Fibroblast of skin of left biceps (primary cell): ENCODE measurements at places on chromosomes 6 and 20.
A peak's percentile ranks its signal among the peaks of the same experiment; 100 is the strongest.

DNA sequence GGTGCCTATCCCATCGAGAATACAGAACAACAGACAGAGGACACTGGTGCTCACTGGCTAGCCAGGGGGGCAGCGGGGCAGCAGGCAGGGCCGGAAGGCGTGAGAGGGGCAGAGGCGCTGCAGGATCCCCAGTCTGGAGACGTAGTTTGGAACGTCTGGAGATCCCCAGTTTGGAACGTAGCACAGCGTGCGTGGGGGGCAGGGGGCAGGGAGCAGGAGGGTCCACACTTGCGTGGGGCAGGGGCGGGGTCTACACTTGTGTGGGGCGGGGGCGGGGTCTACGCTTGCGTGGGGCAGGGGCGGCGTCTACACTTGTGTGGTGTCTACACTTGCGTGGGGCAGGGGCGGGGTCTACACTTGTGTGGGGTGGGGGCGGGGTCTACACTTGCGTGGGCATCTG, 107.2 kb downstream of the DACT2 start:
- DNase-seq, result no peak

GRCh38 chr6:11366183-11366933, 133.9 kb upstream of the NEDD9 start:
- no peak for DNase-seq

DNA sequence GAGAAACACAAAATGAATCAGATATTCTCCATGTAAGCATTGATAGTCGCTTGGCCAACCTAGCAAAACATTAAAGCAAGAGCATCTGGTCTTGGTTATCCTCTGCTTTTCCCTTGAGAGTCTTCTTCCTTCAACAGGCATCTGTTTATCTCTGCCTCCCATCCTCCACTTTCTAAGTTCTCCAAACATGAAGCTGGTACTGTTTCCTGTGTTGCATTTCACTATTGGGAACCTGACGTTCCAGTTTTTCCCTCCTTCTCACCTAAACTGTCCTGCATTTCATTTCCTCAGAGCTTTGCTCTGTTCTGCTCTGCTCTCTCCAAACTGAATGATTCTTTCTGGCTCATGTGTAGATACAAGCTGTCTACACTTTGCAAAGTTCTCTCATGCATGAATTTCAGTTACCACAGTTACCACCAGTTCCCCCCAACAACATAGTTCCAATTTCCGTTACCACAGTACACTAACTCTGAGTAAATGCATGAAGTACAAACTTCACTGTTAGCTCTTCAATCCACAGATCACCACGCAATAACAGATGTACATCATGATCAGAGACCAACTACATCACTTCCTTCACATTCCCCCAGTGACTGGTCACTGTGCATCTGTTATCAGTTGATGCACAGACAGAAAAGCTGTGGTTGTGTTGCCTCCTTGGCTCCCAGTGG, 86.7 kb upstream of the F13A1 start:
- DNase-seq, result peak; percentile 35

GRCh38 chr6:43465948-43466347, 10.6 kb upstream of the DLK2 start:
- no peak for DNase-seq

GRCh38 chr20:49568278-49569151, 578 bp upstream of the PTGIS start:
- DNase-seq, result no peak

DNA sequence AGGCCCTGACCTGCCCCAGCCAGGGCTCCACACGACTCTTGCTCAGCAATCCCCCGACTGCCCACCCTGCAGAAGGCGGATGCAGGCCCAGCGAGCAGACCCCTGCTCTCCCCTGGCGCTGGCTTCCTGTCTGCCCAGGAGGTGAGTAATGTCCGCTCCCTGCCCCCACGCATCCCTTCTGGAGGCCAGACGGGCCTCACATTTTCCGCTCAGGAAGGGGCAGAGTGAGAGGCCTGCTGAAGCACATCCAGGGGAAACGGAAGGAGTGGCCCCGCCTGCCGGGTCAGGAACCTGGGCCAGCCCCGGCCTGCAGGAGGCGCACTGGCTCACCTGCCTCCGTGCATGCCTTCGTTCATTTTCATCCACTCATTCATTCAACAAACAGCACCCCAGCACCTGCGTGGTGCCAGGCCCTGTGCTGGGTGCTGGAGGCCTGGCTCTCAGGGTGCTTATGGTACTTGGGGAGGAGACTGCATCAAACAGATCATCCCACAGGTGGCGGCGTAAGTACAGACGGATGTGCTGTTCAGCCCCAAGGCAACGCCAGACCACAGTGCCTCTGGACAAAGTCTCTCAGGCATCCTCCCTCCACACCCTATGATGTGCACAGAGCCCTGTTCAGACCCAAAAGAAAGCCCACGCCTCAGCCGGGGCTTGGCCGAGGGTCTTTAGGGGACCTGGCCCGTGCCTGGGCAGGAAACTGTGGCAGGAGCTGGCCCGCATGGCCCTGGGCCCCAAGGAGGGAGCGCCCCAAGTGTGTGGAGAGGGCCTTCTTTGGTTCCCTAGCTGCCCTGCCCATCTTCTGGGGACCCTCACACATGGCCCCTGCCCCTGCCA, 112.1 kb downstream of the ASXL1 start:
- DNase-seq, result no peak

DNA sequence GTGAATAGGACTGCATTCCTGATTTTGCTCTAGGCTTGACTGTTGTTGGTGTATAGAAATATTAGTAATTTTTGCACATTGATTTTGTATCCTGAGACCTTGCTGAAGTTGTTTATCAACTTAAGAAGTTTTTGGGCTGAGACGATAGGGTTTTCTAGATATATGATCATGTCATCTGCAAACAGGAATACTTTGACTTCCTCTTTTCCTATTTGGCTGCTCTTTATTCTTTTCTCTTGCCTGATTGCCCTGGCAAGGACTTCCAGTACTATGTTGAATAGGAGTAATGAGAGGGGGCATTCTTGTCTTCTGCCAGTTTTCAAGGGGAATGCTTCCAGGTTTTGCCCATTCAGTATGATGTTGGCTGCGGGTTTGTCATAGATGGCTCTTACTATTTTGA, 13.4 kb downstream of the HLA-DOB start:
- no peak for DNase-seq
